ENCODE measurements at places on chromosomes 1 and 21.

GRCh38 chr1:85259118-85259911 lies at the start of gene C1orf52:
Gene C1orf52, minus strand, starts transcription at chr1:85259662. Its CDS starts 29 bp downstream, at chr1:85259633.
- H3K27me3 ChIP-seq: no peaks in the 10 kb centered on the region
- peak; percentile 95 for DNase-seq
- peak within 1 kb of the TSS; percentile 97 for H3K4me3 ChIP-seq
- peaks cover 16% of the 10 kb centered on the region for H3K36me3 ChIP-seq

GRCh38 chr1:213397638-213398037 lies 346.6 kb downstream of the RPS6KC1 start:
- H3K4me3 ChIP-seq: no peak overlapping the region
- H3K4me1 ChIP-seq: no peaks in the 10 kb centered on the region
- no peaks in the 10 kb centered on the region for H3K36me3 ChIP-seq
- no peak overlapping the region for H3K27ac ChIP-seq

- no peaks in the 10 kb centered on the region for H3K36me3 ChIP-seq
- H3K27me3 ChIP-seq: peaks cover 7% of the 10 kb centered on the region
- no peak overlapping the region for H3K27ac ChIP-seq
- H3K4me3 ChIP-seq: no peak overlapping the region
- no peak for DNase-seq
Measured at GRCh38 chr1:32924881-32925344, 23.7 kb upstream of the TMEM54 start.

DNA sequence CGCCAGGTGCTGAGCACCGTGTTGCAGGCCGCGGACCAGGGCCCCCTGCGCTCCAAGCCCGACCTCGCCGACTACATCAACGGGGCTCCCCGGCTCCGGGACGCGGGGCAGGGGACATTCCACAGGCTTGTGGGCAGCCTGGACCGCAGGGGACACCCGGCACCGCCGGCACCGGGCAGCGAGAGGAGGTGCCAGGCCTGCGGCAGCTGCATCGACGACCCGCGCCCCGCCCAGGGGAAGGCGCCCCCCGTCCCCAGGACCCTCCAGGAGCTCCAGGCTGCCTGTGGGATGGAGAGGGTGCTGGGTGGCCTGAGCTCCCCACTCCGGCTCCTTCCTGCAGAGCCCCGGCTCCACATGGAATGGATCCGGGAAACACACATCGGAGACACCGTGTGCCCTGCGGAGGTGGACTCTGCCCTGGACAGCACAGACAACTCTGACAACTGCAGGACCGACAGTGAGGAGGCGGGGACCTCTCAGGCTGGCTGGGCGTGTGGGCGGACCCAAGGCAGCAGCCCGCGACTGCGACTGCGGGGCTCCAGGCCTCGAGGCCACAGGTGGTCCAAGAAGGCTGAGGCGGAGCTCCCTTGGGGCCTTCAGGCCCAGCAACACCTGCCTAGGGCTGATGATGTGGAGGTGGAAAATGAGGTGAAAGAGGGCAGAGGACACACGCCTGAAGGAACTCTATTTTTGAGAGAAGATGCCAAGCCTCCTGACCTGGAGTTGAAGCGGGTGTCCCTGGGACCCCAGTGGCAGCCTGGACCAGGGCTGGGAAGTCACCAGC lies 22.8 kb downstream of the KIAA1614 start:
- no peak for DNase-seq
- no peaks in the 10 kb centered on the region for H3K36me3 ChIP-seq
- H3K4me1 ChIP-seq: no peaks in the 10 kb centered on the region

- H3K36me3 ChIP-seq: no peaks in the 10 kb centered on the region
- no peaks in the 10 kb centered on the region for H3K27me3 ChIP-seq
- H3K4me1 ChIP-seq: no peaks in the 10 kb centered on the region
- DNase-seq: no peak
- no peak overlapping the region for H3K4me3 ChIP-seq
Measured at GRCh38 chr1:245516284-245516759, 361.5 kb downstream of the KIF26B start.

- no peak for DNase-seq
- H3K27me3 ChIP-seq: peaks cover 30% of the 10 kb centered on the region
Measured at GRCh38 chr1:155077758-155078445, 735 bp upstream of the EFNA3 start.

DNA sequence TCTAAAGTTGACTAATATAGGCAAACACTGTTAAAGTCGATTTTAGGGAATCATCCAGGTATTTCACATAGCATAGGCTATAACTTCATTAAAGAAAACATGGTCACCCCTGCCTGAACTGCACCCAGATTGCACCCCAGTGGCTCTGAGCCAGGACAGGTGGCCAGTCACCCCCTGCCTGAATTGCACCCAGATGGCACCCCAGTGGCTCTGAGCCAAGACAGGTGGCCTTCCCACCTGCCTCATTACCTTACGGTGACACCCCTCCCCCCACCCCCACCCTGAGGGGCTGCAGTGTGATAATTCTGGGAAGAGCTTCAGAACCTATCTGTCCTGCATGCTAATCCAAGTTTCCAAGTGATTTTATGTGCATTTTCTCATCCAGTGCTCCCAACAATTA lies 78.9 kb downstream of the DSCAM start:
- no peaks in the 10 kb centered on the region for H3K36me3 ChIP-seq
- no peak overlapping the region for H3K27ac ChIP-seq
- H3K27me3 ChIP-seq: no peaks in the 10 kb centered on the region
- DNase-seq: no peak
- no peak overlapping the region for H3K4me3 ChIP-seq
- H3K4me1 ChIP-seq: no peaks in the 10 kb centered on the region

- H3K36me3 ChIP-seq: no peaks in the 10 kb centered on the region
- DNase-seq: no peak
- H3K27ac ChIP-seq: no peak overlapping the region
- H3K27me3 ChIP-seq: no peaks in the 10 kb centered on the region
- H3K4me1 ChIP-seq: no peaks in the 10 kb centered on the region
- no peak overlapping the region for H3K4me3 ChIP-seq
Measured at GRCh38 chr1:67948151-67949080, 102.0 kb downstream of the DIRAS3 start.

- H3K27ac ChIP-seq: no peak overlapping the region
- peaks cover 3% of the 10 kb centered on the region for H3K4me1 ChIP-seq
- no peaks in the 10 kb centered on the region for H3K27me3 ChIP-seq
- no peaks in the 10 kb centered on the region for H3K36me3 ChIP-seq
- DNase-seq: no peak
- H3K4me3 ChIP-seq: no peak overlapping the region
Measured at GRCh38 chr1:34744851-34745250, 10.0 kb upstream of the GJB5 start.

- peak; percentile 85 for DNase-seq
- H3K4me3 ChIP-seq: peak overlapping the region; percentile 83
- no peaks in the 10 kb centered on the region for H3K27me3 ChIP-seq
- peaks cover 12% of the 10 kb centered on the region for H3K4me1 ChIP-seq
Measured at GRCh38 chr1:171486048-171486519, 754 bp downstream of the PRRC2C start.

GRCh38 chr1:214927796-214928195 lies 154.7 kb upstream of the KCNK2 start:
- no peaks in the 10 kb centered on the region for H3K27me3 ChIP-seq
- H3K4me3 ChIP-seq: no peak overlapping the region
- no peaks in the 10 kb centered on the region for H3K4me1 ChIP-seq
- no peak for DNase-seq
- H3K36me3 ChIP-seq: no peaks in the 10 kb centered on the region

DNA sequence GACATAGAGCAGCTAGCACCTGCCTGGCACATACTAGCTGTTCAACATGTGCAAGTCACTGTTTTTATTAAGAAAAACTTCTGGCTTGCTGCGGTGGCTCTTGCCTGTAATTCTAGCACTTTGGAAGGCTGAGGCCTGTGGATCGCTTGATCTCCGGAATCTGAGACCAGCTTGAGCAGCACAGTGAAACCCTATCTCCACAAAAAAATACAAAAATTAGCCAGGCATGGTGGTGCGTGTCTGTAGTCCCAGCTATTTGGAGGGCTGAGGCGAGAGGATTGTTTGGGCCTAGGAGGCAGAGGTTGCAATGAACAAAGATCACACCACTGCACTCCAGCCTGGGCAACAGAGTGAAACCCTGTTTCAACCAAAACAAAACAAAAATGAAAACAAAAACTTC lies 27.7 kb upstream of the C8B start:
- H3K4me1 ChIP-seq: no peaks in the 10 kb centered on the region
- no peak for DNase-seq
- no peaks in the 10 kb centered on the region for H3K27me3 ChIP-seq

- DNase-seq: no peak
Measured at GRCh38 chr1:199247891-199248290, 609.1 kb downstream of the PTPRC start.

GRCh38 chr1:201103666-201104065 lies 8.6 kb downstream of the CACNA1S start:
- no peaks in the 10 kb centered on the region for H3K36me3 ChIP-seq
- H3K4me3 ChIP-seq: no peak overlapping the region
- H3K27ac ChIP-seq: no peak overlapping the region
- no peaks in the 10 kb centered on the region for H3K4me1 ChIP-seq
- DNase-seq: no peak

DNA sequence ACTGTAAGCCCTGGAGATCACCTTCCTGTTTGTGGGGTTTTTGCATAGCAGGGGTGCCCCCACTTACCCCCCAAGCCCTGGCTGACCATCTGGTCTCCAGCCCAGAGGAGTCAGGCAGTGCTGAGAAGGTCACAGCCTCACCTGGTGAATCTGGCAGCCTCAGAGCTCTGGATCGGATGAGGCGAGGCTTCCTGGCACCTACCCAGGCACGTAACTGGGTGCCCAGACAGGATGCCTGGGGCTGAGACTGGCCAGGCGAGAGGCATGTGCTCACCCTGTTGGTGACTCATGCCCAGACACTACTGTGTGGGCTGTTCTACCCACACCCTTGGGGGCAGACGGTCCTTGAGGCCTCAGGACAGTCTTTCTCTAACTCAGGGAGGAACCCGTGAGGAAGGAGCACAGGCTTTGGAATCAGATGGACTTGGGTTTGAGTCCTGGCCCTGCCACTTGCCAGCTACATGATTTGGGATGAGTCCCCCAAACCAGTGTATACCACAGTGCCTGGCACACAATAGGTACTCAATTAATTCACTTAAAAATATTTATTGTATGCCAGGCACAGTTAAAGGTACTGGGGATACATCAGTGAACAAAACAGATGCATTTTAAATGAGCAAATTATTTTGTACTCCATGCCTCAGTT lies 15.1 kb upstream of the PADI3 start:
- H3K4me3 ChIP-seq: no peak overlapping the region
- H3K27ac ChIP-seq: no peak overlapping the region
- no peak for DNase-seq
- no peaks in the 10 kb centered on the region for H3K4me1 ChIP-seq
- H3K27me3 ChIP-seq: no peaks in the 10 kb centered on the region

DNA sequence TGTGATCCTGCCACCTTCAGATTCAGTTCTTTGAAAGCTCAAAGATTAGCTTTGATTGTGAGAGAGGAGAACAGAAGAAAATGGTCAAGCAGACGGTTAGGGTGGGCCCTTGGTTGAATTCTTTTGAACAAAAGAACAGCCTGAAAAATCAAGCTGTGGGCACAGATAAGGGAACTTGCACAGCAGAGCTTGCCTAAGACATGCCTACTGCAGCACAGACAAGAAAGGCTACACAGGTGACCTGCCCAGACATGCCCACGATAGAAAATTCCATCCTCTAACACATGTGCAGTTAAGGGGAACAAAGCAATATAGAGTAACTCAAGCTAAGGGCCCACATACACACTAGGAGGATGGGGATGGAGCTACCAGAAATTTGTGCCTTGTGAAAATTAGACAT lies 512.5 kb upstream of the LRRC7 start:
- H3K4me3 ChIP-seq: no peak overlapping the region
- no peak for DNase-seq
- no peaks in the 10 kb centered on the region for H3K4me1 ChIP-seq
- no peaks in the 10 kb centered on the region for H3K27me3 ChIP-seq

GRCh38 chr1:223109581-223110026 lies 33.4 kb downstream of the TLR5 start:
- no peaks in the 10 kb centered on the region for H3K27me3 ChIP-seq
- no peak overlapping the region for H3K27ac ChIP-seq
- H3K36me3 ChIP-seq: no peaks in the 10 kb centered on the region
- no peak for DNase-seq
- H3K4me1 ChIP-seq: no peaks in the 10 kb centered on the region
- no peak overlapping the region for H3K4me3 ChIP-seq

DNA sequence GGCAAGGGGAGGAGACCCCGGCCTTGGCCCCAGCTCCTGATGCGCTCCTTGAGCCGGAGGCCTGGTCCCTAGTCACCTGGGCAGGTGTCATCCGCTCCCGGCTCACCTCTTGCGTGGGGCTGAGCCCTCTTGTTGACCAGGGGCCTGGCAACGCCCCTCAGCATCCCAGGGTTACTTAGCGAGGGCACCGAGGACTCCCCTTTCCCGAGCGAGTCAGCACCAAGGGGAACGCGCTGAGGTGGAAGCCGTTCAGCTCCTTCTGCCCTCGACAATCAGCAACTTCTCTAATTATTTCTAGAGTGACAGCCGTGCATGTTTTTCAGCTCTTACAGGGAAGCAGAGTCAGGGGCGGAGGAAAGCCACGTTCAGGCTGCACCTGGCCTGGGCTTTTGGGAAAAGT lies 522 bp downstream of the SLC45A1 start:
- H3K27me3 ChIP-seq: peaks cover 8% of the 10 kb centered on the region
- H3K36me3 ChIP-seq: no peaks in the 10 kb centered on the region
- H3K4me1 ChIP-seq: peaks cover 10% of the 10 kb centered on the region

DNA sequence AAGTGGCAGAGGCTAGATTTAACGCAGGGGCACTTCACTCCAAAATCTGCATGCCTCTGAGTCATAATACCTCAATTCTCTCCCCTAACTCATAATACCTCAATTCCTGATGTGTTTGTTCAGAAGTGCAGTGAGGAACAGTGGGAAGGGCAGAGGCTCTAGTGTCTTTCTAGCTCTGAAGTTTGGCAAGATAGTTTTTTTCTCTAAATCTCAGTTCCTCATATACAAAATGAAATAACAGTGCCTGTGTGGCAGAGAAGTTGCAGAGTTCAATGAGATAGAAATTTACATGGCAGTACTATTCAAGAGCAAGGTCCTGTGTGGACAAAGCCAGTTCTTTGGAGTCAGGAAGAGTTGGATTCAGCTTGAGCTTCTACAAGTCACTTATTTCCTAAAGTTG lies 9.8 kb downstream of the JUN start:
- H3K27ac ChIP-seq: no peak overlapping the region
- no peaks in the 10 kb centered on the region for H3K27me3 ChIP-seq
- H3K36me3 ChIP-seq: no peaks in the 10 kb centered on the region
- no peaks in the 10 kb centered on the region for H3K4me1 ChIP-seq
- DNase-seq: no peak
- H3K4me3 ChIP-seq: no peak overlapping the region

DNA sequence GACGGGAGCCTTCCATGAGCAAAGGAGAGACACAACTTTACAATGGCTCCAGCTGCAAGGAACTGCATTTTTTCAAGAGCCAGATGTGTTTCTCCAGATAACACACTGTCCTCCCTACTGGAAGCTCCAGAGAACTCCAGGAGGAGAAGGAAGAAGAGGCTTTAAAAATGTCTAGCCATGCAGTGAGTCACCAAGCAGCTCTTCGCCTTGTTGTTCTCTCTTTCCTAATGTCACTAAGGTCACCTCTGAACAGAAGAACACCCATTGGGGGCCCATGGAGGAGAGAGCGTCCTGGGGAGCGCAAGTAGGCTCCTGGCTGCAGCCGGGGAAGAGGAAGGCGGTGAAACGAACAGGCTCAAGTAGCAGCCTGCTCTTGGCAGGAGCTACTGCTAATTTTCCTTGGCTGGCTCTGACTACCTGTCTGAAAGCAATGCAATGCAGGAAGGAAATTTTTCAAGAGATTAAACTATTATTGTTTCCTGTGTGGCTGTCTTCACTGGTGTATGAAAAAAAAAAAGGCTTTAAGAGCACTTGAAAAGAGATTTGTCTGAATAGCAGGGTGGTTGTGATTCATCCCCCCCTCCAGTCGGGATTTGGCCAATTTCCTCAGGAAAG lies 321.9 kb downstream of the SETD4 start:
- no peaks in the 10 kb centered on the region for H3K36me3 ChIP-seq
- H3K27me3 ChIP-seq: no peaks in the 10 kb centered on the region
- no peak overlapping the region for H3K4me3 ChIP-seq
- no peak overlapping the region for H3K27ac ChIP-seq
- no peak for DNase-seq

Data from effector memory CD4-positive, alpha-beta T cell (primary cell).